ENCODE measurements at places on chromosomes 6 and 20. TPM values are rescaled to one million over a fixed set of nuclear protein-coding genes. Genes with fewer than 3 reads are reported as not detected.

Gene BPHL
- 11.4 TPM for total RNA-seq

Gene HLA-DQB1
- 10.1 TPM for total RNA-seq

Gene ECT2L
- total RNA-seq, result not detected

Gene FBXO9
- 54.1 TPM for total RNA-seq

GRCh38 chr6:71125216-71125615 is 163.4 kb upstream of the OGFRL1 start:
- DNase-seq, result no peak

DNA sequence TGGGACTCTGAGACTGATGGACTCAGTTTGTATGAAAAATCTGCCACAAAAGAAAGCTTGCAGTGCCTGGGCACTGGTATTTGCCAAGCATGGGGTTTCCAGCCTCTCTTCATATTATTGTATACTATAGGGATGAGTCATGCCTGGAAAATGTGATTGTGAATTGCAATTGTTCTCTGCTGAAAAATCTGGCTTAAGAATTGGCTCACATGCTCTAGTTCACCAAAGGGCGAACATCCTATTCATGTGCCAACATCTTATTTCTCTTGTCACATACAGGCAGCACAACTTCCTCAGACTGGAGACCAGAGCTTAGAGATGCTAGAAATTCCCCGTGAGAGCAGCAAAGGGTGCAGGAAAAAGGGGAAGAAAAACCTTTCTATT is 103.6 kb upstream of the KCNK16 start:
- DNase-seq, result no peak

DNA sequence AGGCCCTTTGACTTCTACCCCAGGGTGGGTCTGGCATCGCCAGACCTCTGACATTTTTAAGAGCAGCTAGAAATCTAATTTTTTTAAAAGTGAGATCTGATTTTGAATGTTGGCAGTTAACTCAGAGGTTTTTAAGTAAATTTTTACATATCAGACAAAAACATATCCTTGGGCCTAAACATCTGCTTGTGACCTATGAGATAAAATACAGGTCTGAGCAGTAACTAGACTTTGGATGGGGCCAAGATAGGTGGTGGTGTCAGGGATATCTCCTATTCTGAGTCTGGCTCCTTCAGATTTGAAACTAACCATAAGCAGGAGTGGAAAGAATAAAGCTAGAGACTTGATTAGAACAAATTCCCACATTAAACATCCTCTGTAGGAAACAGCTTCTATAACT is 17.6 kb downstream of the RALY start:
- DNase-seq, result no peak

DNA sequence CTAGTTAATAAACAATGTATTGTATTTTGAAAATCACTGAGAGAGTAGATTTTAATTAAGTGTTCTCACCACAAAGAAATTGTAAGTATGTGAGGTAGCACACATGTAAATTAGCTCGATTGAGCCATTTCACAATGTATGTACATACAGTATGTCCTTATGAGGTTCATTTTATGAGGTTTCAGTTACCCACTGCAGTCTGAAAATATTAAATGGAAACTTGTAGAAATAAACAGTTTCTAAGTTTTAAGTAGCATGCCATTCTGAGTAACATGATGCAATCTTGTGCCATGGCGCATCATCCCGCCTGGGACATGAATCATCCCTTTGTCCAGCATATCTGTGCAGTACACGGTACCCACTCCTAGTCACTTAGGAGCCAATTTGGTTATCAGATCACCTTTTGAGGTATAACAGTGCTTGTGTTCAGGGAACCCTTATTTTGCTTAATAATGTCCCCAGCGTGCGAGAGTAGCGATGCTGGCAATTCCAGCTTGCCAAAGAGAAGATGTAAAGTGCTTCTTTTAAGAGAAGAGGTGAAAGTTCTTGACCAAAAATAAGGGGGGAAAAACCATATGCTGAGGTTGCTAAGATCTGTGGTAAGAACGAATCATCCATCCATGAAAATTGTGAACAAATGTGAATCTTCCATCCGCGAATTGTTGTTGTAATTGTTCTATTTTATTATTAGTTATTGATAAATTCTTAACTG is 64.7 kb downstream of the KCNS1 start:
- DNase-seq, result peak; percentile 83

GRCh38 chr6:116714296-116714695 is 33.3 kb downstream of the KPNA5 start:
- DNase-seq, result no peak
